ENCODE measurements at places on chromosomes 16 and 17. TPM values are rescaled to one million over a fixed set of nuclear protein-coding genes. Genes with fewer than 3 reads are reported as not detected.
A peak's percentile ranks its signal among the peaks of the same experiment; 100 is the strongest.

TRIM16 gene
- total RNA-seq, result 7.0 TPM

MT1F gene
- total RNA-seq, result 763 TPM

DNA sequence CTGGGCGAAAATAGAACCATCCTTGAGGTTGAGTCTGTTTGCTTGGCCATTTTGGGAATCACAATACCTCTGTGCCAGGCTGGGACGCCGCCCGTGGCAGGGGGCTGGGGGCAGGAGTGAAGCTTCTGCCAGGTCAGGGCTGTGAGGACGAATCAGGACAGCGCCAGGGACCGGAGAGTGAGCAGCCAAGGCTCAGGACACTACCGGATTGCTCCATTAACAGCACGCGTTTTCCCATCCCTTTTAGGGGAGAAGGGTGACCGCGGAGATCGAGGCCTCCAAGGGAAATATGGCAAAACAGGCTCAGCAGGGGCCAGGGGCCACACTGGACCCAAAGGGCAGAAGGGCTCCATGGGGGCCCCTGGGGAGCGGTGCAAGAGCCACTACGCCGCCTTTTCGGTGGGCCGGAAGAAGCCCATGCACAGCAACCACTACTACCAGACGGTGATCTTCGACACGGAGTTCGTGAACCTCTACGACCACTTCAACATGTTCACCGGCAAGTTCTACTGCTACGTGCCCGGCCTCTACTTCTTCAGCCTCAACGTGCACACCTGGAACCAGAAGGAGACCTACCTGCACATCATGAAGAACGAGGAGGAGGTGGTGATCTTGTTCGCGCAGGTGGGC is 23.4 kb downstream of the C1QTNF1 start:
- DNase-seq, result no peak

ZG16 gene
- 1.3 TPM for total RNA-seq

DNA sequence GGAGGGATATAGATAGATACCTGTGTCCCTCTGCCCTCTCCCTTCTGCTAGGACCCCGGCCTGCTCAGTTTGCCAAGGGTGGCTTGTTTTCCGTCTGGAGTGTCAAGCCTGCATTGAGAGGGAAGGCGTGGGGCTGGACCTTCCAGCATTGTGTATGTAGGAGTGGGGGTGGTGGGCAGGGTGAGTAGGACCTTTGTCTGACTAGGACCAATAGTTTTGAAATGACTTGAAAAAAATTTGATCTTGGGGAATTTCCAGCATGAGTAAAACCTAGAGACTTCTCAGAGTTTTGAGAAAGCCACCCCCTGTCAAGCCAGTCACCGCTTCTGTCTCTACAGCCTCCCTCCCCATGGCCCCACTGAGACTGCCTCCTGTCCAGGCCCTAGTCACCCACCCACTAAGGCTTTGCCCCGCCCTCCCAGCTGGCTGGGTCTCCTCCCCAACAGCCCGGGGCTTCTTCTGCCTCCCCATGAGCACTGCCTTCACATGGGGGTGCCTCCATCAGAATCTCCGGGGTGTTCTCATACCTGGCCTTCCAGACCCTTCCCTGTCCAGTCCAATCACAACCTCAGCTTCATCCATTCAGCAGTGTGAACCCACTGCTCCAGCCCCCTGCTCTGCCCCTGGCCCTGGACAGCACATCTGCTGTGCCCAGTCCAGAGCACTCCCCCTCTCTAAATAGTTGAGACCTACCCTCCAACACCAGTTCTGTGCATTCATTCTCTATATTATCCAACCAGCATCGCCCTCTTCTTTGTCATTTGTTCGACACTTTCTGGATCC is 207.0 kb downstream of the MSI2 start:
- DNase-seq, result no peak

ABCC11 gene
- 5.8 TPM for total RNA-seq

KRTAP4-12 gene
- total RNA-seq, result not detected

DNA sequence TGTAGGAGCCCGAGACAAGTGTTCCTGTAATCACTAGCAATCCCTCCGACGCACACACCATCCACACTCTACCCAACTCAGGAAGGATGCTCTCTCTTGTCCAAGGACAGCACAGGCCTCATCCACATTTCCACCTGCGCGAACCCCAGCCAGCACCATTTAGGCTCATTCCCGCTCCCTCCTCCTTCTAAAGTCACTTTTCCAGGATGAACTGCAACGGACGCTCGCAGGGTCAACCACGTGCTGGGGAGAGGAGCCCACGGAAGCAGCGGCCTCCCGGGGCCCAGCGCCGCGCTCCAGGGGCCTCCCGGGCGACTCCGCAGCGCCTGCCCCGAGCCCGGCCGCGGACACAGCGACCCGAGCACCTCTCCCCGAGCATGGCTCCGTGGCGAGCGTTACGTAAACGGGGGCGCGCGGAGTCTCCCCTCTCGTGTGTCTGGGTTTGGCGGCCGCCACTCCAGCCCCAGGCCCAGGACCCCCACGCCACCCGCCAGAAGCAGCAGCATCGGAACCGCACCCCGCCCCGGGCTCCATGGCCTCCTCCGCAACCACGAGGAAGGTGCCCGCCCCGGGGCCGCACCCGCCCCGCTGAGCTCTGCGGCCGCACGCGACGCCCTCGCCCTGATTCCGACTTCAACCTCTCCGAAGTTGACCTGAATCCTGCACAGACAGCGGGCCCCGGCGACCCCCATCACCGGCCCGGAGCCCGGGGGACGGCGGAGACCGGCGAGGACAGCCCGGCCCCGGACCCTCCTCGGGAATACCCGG is 668 bp downstream of the USP36 start:
- no peak for DNase-seq

DNA sequence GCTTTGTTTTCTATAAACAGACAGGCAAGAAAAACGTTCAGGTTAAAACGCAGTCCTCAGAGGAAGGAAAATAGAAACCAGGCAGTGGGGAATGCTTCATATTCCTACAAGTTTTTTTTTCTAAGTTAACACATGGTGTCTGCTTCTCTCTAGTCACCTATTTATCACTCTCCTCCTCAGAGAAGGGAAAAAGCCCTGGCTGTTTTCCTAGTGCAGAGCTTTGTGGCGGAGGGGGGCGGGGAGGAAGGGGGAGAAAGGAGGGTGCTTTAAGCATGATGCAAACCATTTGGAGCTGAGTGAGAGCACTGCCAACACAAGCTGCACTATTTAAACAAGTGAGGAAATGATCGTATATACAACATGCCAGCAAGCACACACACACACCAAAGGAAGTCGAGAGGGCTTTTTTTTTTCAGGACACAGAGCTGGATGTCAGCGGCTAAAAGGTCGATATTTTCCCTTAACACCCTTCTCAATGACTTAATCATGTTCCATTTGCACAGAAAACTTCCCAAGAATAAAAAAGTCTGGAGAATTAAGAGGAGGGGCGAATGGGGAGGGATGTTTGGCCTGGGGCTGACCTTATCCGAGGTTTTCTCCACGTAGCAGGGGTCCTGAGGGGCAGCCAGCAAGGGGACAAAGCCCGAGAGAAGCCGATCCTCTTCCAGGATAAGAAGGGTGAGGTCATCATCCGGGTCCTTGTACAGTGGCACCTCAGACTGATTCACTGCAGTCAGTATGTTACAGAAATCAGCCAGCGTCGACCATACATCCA is 117.4 kb downstream of the HIC1 start:
- DNase-seq, result peak; percentile 72

ZNF267 gene
- total RNA-seq, result 3.1 TPM

GPR139 gene
- total RNA-seq, result not detected

DNA sequence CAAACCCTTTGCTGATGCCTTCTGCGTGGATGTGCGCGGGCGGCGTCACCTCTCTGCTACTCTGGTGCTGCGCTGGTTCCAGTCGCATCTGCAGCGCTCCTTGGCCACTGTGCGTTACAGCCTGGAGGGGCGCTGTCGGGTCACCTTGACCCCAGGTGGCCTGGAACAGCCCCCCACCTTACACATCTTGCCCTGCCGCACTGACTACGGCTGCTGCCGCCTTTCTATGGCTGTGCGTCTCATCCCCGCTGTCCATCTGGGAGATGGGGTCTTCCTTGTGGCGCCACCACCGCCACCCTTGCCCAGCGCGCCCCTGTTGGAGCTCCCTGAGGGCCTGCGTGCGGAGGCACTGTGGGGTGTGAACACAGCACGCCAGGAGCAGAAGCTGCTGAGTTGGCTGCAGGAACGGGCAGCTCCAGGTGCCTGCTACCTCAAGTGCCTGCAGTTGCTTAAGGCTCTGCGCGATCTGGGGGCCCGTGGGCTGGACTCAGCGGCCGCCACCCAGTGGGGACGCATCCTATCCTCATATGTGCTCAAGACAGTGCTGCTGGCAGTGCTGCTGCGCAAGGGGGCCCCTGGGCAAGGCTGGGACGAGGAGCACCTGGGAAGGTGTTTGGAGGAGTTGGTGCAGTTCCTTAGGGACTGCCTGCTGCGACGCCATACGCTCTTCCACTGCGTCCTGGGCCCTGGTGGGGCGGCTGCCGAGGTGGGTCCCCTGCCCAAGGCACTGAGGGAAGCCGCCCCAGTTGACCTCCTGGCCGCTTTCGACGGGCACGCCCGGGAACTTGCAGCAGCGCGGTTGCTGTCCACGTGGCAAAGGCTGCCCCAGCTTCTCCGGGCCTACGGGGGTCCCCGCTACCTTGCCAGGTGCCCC is 1.6 kb downstream of the ITPRIPL2 start:
- DNase-seq, result no peak

GRCh38 chr16:23682181-23682580 is 3.5 kb downstream of the PLK1 start:
- no peak for DNase-seq

DNA sequence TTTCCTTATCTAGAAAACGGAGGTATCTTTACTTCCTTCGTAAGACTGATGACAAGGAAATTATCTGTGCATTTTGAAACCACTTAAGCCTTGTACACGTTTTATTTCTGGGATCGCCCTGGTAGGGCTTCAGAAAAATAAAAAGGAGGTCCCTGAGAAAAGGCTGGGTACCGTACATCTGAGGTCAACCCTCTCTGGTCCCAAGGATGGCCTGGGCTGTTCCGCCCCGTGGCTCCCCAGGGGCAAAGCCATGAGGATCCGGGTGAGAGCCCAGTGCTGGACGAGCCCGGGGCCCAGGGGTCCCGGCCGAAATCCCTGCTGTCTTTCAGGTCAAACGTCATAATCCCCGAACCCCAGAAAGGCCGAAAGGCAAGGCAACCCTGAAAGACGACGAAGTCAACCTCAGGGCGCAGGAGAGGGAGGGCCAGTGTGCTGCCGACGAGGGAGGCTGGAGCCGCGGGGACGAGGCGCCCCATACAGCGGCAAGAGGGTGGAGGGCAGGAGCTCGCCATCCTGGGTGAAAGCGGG is 656 bp upstream of the FUS start:
- DNase-seq, result no peak

DNA sequence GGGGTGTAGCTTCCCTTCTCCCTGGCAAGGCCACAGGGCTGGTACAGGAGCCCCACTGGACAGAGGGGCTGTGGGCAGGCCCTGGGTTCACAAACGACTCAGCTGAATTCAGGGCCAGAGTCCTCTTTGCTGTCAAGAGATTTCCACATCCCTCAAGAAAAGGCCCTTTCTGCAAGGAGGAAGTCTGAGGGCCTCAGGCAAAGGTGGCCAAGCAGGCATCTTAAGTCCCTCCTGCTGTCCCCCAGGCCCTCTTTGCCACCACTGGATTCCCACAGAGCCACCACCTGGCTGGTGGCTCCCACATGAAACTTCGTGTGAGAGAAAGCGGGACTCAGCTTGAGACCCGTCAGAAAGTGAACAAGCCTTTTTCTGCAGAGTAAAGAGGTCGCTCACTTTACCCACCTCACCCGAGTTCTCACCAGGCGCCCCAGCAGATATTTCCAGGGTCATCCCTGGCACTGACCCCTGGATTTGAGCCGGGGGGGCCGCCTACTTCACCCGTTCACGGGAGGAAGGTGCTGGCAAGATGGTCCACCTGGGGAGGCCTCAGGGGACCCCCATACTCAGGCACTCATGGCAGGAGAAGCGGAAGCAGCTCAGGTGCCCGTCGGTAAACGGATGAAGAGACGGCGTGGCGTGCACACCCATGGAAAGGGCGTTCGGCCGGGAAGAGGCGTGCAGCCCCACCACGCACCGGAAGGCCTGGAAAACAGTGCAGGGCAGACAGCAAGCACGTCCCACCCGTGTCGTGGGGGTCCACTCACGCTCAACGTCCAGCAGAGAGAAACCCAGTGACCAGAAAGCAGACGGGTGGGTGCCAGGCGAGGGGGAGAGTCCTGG is 3.6 kb downstream of the RNF166 start:
- DNase-seq, result no peak

ANKRD40CL gene
- total RNA-seq, result not detected

DNA sequence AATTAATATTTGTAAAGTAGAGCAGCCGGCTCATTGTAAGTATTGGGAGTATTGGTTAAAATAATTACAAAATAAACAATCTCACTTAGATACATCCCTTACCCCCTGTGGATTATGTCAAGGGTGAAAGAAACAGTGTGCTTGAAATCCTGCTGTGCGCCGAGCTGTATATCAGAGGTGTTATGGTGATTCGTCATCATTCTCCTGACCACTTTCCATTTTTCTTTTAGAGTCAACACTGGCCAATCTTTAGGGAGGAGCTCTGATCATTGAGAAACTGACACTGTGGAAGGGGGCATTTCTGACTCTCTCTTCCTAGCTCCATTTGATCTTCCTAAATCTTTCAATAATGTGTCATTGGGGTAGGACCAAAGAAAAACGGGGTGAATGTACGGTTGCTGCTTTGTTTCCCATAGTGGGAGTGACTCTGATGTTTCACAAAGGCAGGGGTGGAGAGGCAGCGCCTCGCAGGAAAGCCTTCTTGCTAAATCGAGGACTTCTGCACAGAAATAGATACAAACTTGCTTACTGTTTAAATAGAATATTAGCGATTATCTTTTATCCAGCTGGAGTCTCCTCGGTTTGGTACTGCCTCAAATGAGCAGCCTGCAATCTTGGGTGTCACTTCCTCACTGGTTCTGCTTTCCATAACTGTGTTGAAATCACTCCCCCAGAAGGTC is 123.4 kb downstream of the PRKCB start:
- no peak for DNase-seq

- DNase-seq, result peak; percentile 33
Observed at GRCh38 chr17:260031-260791, 78.8 kb upstream of the DOC2B start.

- peak; percentile 79 for DNase-seq
Observed at GRCh38 chr17:81094509-81095382, 59.8 kb downstream of the BAIAP2 start.

PPP1R27 gene
- total RNA-seq, result not detected

- peak; percentile 66 for DNase-seq
Observed at GRCh38 chr16:4537376-4538343, 913 bp downstream of the CDIP1 start.

Measured in left lobe of liver (tissue), 2 donors.